ENCODE measurements at places on chromosomes 6 and 20. TPM values are rescaled to one million over a fixed set of nuclear protein-coding genes. Genes with fewer than 3 reads are reported as not detected.
A peak's percentile ranks its signal among the peaks of the same experiment; 100 is the strongest.

DNA sequence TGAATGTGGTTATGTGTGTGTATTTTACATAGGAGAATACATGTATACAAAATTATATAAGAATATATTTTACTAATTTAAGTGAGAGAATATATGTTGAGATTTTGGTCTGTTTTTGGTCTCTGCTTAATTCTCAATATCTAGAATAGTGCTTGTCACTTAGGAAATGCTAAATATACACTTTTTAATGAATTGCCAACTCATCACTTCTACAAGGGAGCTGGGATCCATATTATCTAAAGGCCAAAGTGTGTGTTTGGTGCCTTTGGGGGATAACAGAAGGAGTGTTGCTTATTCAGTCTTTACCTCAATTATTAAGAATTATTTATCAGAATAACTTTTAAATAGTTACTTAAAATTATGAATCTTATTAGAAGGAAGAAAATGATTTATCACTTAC is 1304.8 kb downstream of the HACE1 start:
- H3K27ac ChIP-seq: no peak overlapping the region
- H3K4me3 ChIP-seq: no peak overlapping the region
- no peaks in the 10 kb centered on the region for H3K27me3 ChIP-seq
- no peaks in the 10 kb centered on the region for H3K36me3 ChIP-seq
- no peaks in the 10 kb centered on the region for H3K4me1 ChIP-seq

- no peak overlapping the region for H3K4me3 ChIP-seq
- peak; percentile 17 for DNase-seq
- H3K4me1 ChIP-seq: peaks cover 11% of the 10 kb centered on the region
- no peaks in the 10 kb centered on the region for H3K36me3 ChIP-seq
- H3K27me3 ChIP-seq: no peaks in the 10 kb centered on the region
Measured at GRCh38 chr20:4999788-5000187, 1.5 kb downstream of the SLC23A2 start.

- no peak for DNase-seq
- H3K27me3 ChIP-seq: no peaks in the 10 kb centered on the region
- no peak overlapping the region for H3K4me3 ChIP-seq
Measured at GRCh38 chr20:40489886-40490285, 199.2 kb downstream of the MAFB start.

GRCh38 chr6:156808287-156808686 is 31.1 kb downstream of the ARID1B start:
- H3K4me1 ChIP-seq: peaks cover 54% of the 10 kb centered on the region
- no peaks in the 10 kb centered on the region for H3K27me3 ChIP-seq
- H3K4me3 ChIP-seq: no peak overlapping the region
- DNase-seq: peak; percentile 62

DNA sequence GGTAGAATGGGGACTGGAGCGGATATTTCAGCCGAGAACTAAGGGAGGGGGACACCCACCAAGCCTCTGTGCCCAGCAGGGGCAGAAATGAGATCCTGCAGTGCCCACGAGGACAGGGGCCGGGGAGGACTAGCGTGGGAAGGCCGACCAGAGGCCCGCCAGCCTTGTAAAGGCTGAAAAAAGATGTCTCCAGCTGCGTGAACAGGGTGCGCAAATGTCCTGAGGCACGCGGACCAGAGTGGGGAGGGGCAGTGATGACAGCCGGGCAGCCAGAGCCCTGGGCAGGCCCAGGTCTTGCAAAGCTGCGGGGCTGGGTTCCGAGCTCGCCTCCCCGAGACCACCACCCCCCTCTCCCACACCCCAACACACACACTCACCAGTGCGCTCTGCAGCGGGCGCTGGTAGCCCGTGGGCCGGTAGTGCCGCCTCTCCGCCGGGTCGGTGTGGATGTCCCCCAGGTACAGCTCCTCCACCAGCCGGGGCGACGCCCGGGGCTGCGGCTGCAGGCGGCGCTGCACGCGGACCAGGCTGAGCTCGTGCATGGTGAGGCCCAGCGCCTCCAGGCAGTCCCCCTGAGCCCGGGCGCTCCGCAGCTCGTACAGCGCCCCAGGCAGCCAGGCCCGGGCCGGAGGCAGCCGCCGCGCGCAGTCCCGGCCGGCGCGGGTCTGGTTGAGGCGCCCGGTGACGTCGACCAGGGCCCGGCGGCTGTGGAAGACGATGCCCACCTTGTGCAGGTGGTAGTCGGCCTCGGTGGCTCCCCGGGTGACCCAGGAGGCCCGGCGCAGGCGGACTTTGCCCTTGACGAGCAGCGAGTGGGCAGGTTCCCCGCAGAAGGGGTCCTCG is 48.2 kb downstream of the APCDD1L start:
- no peak for DNase-seq
- H3K4me3 ChIP-seq: no peak overlapping the region
- no peak overlapping the region for H3K27ac ChIP-seq
- H3K4me1 ChIP-seq: no peaks in the 10 kb centered on the region

DNA sequence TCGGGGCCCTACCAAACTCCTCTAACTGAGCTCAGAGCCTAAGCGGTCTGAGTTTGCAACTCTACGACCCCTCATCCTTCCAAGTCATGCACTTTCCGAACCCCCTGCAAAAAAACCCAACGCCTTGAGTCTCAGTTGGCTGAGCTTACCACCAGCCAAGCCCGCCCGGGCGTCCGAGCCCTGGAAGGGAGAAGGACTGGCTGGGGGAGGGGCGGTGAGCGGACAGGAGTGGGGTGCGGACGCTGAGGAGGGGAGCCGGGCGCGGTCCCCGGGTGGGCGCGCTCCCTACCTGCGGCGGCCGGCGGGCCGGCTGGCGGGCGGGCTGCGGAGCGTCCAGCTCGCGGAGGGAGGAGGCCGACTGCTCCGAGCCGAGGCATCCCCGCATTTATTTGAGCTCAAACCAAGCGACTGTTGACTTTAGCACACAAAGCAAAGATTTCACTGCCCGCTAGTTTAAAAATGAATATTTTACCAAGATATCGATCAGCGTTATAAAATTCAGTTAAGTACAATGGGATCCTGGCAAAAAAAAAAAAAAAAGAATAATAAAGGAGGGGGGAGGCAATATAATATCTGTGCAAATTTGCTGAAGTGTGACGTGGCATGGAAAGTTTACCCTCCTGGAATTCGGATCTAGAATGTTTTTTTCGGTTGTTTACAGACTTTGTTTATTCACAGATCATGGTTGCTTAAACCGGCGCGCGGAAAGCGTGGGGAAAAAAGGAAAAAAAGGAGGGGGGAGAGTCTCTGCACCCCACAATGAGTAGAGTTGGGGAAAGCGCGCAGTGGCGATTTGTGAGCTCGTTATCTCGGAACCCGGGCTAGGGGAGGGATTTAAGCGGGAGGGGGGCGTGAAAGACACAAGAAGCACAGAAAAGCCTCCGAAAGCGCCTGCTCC is 5.9 kb downstream of the FOXA2 start:
- H3K27me3 ChIP-seq: peaks cover 30% of the 10 kb centered on the region
- peak; percentile 18 for DNase-seq
- H3K27ac ChIP-seq: no peak overlapping the region
- H3K36me3 ChIP-seq: no peaks in the 10 kb centered on the region

GRCh38 chr20:13464702-13465101 is 174.0 kb downstream of the TASP1 start:
- no peak for DNase-seq
- no peak overlapping the region for H3K27ac ChIP-seq
- H3K36me3 ChIP-seq: no peaks in the 10 kb centered on the region
- no peak overlapping the region for H3K4me3 ChIP-seq

GRCh38 chr6:1065986-1066385 is 245.9 kb upstream of the FOXQ1 start:
- H3K27ac ChIP-seq: no peak overlapping the region
- DNase-seq: no peak
- H3K4me3 ChIP-seq: no peak overlapping the region
- no peaks in the 10 kb centered on the region for H3K4me1 ChIP-seq

DNA sequence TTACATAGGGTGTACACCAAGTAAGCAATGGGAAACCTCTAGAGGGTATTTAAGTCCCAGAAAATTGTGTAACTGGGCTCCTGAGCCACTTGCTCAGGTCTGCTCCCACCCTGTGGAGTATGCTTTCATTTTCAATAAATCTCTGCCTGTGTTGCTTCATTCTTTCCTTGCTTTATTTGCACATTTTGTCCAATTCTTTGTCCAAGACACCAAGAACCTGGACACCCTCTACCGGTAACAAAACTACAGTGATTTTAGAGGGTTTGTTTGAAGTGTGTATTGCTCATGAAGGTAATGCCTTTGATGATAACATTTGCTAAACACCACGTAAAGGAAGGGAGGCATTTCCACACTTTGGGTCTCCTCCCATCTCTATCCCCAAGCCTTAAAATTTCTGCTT is 46.2 kb downstream of the MYB start:
- no peaks in the 10 kb centered on the region for H3K36me3 ChIP-seq
- no peak overlapping the region for H3K4me3 ChIP-seq
- no peaks in the 10 kb centered on the region for H3K4me1 ChIP-seq
- no peaks in the 10 kb centered on the region for H3K27me3 ChIP-seq
- no peak for DNase-seq
- H3K27ac ChIP-seq: no peak overlapping the region

DNA sequence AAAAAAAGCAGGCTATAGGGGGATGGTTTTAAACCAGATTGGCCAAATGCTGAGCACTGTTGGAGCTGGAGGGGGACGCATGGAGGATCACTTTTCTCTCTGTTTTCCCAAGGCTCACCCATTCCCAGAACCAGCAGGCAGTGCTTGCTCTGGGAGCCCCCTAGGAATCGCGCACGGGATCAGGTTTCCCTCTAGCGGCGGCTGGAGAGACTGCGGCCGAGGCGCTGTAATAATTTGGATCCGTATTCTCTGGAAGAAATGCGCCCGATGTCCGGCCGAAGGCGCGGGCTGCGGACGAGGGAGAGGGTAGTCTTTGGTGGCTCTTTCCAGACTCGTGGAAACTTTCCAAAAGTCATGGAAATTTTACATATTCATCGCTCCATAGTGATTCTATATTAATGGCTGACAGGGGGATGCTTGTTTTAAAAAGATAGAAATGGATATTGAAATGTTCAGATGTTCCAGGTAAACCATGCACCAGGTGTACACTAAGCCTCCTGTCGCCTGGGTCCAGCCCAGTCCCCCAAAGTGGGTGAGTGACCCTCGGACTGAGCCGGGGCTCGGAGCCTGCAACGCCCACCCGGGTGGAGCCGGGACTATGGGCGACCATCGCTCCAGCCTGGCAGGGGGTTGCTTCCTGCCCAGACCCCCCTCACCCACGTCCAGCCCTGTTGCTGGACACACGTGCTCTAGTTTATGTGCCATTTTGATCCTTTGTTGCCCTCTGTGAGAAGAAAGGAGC is 78.7 kb upstream of the PHACTR3 start:
- no peak overlapping the region for H3K27ac ChIP-seq
- DNase-seq: peak; percentile 47
- H3K27me3 ChIP-seq: no peaks in the 10 kb centered on the region

DNA sequence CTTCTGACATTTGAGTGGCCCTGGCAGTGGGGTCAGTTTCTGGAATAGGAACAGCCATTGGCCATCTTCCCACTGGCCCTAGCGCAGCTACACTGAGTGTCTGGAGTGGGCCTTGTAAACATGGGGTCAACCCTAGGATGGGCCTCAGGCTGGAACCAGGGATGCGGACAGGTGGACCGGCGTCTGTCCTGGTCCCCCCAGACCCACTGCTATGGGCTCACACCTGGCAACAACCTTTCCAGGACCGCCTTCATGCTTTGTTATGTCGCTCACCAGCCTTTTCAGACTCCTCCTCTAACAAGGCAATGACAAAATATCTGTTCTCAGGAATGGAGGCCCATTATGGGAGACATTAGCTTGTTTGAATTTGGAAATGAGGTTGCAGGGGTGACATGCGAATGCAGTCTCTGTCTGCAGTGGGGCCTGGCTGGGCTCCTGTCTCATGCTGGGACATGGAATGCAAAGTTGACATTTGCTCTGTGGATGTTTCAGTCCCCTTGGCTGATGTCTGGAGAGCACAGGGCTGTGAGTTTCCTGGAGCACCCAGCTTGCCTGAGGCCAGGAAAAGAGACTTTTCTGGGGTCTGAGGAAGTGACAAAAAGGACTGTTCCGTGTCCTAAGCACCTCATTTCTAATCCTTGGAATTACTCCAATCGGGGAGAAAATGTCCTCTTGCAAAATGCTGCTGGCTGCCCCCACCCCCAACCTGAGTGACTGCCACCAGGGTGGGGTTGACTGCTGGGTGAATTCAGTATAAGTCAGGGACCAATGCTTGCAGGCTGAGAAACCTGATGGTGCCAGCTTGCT is 98.7 kb upstream of the PMEPA1 start:
- H3K27me3 ChIP-seq: no peaks in the 10 kb centered on the region
- no peaks in the 10 kb centered on the region for H3K4me1 ChIP-seq
- no peak overlapping the region for H3K4me3 ChIP-seq
- H3K36me3 ChIP-seq: no peaks in the 10 kb centered on the region
- DNase-seq: no peak
- H3K27ac ChIP-seq: no peak overlapping the region

- no peak overlapping the region for H3K4me3 ChIP-seq
- no peaks in the 10 kb centered on the region for H3K27me3 ChIP-seq
- H3K36me3 ChIP-seq: no peaks in the 10 kb centered on the region
Measured at GRCh38 chr20:16821211-16822089, 73.3 kb downstream of the OTOR start.

- no peak overlapping the region for H3K4me3 ChIP-seq
- no peaks in the 10 kb centered on the region for H3K36me3 ChIP-seq
- no peak for DNase-seq
- H3K27ac ChIP-seq: no peak overlapping the region
Measured at GRCh38 chr6:40923326-40923725, 115.7 kb downstream of the UNC5CL start.

DNA sequence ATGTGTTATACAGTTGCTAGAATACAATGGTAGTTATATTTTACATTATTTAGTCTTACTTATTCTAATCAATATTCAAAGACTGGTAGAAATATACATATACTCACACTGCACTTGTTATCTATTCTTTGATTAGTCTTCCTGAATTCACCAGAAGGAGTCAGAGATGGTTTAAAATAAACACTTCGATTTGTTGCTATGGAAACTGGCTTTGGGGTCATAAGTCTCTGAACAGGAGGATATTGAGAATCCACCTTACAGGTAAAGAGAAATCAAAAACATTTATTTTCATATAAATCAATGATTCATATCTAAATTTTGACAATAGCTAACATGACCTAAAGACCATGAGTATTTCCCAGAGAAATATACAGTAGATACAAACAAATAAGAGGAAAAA is 41.6 kb downstream of the NUP153 start:
- H3K4me1 ChIP-seq: no peaks in the 10 kb centered on the region
- H3K4me3 ChIP-seq: no peak overlapping the region
- peaks cover 44% of the 10 kb centered on the region for H3K36me3 ChIP-seq
- no peaks in the 10 kb centered on the region for H3K27me3 ChIP-seq

GRCh38 chr6:157339432-157339831 is 16.1 kb upstream of the TMEM242 start:
- H3K4me3 ChIP-seq: no peak overlapping the region
- no peaks in the 10 kb centered on the region for H3K36me3 ChIP-seq
- no peaks in the 10 kb centered on the region for H3K27me3 ChIP-seq
- no peaks in the 10 kb centered on the region for H3K4me1 ChIP-seq

IP6K3 gene
- 19.3 TPM for total RNA-seq

TFAP2B gene
- not detected for total RNA-seq

RIN2 gene
- total RNA-seq: 89.4 TPM

COL11A2 gene
- total RNA-seq: 2.8 TPM

EGFL8 gene
- total RNA-seq: 9.8 TPM

SLC16A10 gene
- total RNA-seq: 35.8 TPM

CPXM1 gene
- 10.1 TPM for total RNA-seq

NHSL1 gene
- 12.0 TPM for total RNA-seq

ULBP3 gene
- 2.4 TPM for total RNA-seq

CRISP2 gene
- total RNA-seq: not detected

SNAP25 gene
- total RNA-seq: 0.54 TPM

SIRPD gene
- not detected for total RNA-seq

ANGPT4 gene
- total RNA-seq: 0.40 TPM

HTR1E gene
- total RNA-seq: 0.49 TPM

OPRM1 gene
- not detected for total RNA-seq

THEMIS gene
- 1.2 TPM for total RNA-seq

FAM83B gene
- total RNA-seq: 20.3 TPM

ID4 gene
- total RNA-seq: 768 TPM
